ENCODE measurements at places on chromosomes 13 and 19. TPM values are rescaled to one million over a fixed set of nuclear protein-coding genes. Genes with fewer than 3 reads are reported as not detected.

ZNF135 gene
- total RNA-seq, result 0.83 TPM

CYP4F11 gene
- 37.9 TPM for total RNA-seq

ZNF320 gene
- total RNA-seq, result 2.3 TPM

UBE2L5 gene
- not detected for total RNA-seq

CELF5 gene
- total RNA-seq, result not detected

CEACAM16 gene
- total RNA-seq, result not detected

CYSLTR2 gene
- total RNA-seq, result 0.04 TPM

ZNF534 gene
- total RNA-seq, result 0.19 TPM

SRRM5 gene
- not detected for total RNA-seq

KCNC3 gene
- 0.48 TPM for total RNA-seq

SIGLEC10 gene
- 17.0 TPM for total RNA-seq

LGALS13 gene
- total RNA-seq, result not detected

WDR87 gene
- total RNA-seq, result not detected

GPC6 gene
- total RNA-seq, result 0.70 TPM

PROZ gene
- total RNA-seq, result not detected

CACNG8 gene
- not detected for total RNA-seq

CADM4 gene
- 8.8 TPM for total RNA-seq

CEP89 gene
- 7.6 TPM for total RNA-seq

ARRDC5 gene
- total RNA-seq, result 0.38 TPM

PRR19 gene
- 0.88 TPM for total RNA-seq

LGALS14 gene
- total RNA-seq, result not detected

CAB39L gene
- total RNA-seq, result 29.2 TPM

CALR3 gene
- not detected for total RNA-seq

STOML3 gene
- total RNA-seq, result not detected

OR10H4 gene
- not detected for total RNA-seq
